ENCODE measurements at places on chromosomes 4 and X.

GRCh38 chrX:130190801-130191200 is 19.0 kb downstream of the RAB33A start:
- DNase-seq, result no peak

DNA sequence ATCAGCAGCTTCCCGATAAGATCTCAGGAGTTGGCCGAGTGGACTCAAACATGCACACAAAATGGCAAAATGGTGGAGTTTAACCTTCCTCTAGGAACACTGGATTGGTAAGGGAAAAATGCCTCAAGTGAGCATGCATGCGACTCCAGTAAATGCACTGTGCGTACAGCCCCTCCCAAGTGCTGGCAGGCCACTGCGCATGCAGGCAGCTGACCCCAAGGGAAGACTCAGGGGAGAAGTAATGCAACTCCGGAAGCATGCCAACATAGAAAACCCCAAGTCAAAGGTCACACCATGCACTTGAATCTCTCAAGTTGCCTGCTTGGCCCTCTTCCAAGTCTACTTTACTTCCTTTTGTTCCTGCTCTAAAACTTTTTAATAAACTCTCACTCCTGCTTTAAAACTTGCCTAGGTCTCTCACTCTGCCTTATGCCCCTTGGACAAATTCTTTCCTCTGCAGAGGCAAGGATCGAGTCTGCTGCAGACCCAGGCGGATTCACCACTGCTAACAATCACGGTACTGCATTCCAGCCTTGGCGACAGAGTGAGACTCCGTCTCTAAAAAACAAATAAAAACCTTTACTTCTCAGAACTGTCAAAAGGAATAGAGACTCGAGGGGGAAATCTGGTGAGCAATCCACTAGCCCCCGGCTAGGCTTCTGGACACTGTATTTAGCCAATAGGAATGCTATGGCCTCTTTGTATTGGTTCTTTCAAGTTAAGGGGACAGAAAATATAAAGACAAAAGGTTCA is 33.5 kb downstream of the NYX start:
- no peak for DNase-seq

GRCh38 chr4:26284536-26284935 is 36.3 kb upstream of the RBPJ start:
- no peak for DNase-seq

- DNase-seq, result no peak
These were observed 1480.8 kb downstream of the TECRL start for GRCh38 chr4:62928483-62928882.

- DNase-seq, result no peak
These were observed 63.6 kb upstream of the NRK start for GRCh38 chrX:105758754-105759153.

GRCh38 chr4:45072981-45073380 is 346.6 kb upstream of the GNPDA2 start:
- no peak for DNase-seq

- no peak for DNase-seq
These were observed 128.1 kb downstream of the KDM6A start for GRCh38 chrX:45001048-45001447.

GRCh38 chr4:105306158-105306781 is 159.6 kb downstream of the TET2 start:
- DNase-seq, result peak; percentile 79

DNA sequence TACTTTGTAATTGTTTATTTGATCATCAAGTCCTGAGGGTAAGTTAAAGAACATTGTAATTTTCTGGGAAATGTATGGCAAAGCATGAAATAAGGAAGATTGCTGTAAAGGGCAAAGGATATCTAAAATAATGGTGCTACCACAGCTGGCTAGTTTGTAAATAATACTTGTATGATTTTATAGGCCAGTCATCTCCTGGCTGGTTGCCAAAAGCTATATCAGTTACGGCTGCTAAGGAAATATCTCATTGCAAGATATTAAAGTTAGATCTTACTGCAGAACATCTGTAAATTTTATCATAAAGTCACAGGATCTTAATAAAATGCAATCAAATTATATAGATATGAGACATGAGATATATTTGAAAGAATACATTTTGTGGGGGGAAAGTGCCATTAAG is 150.8 kb upstream of the CXCL13 start:
- DNase-seq, result no peak
